ENCODE measurements at places on chromosomes 2 and 18.

DNA sequence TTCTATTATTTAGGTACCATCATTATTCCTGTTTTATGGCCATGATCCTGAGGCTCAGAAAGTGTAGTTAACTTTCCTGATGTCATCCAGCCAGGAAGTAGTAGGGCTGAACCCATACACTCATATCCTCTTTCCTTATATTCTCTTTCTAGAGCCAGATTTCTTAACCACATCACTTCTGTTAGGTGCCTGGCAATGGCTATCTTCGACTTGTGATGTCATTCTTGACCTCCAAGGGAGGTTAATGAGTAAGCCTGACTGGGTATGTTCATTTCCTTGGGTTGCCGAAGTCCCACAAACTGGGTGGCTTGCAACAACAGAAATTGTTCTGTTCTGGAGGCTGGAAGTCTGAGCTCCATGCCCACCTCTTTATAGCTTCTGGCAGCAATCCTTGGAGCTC, 43.4 kb downstream of the ITGB6 start:
- DNase-seq = no peak

GRCh38 chr2:40430776-40431599, 20.9 kb downstream of the SLC8A1 start:
- DNase-seq = no peak

- DNase-seq = no peak
Measured at GRCh38 chr2:150931451-150931850, 330.2 kb downstream of the RBM43 start.

DNA sequence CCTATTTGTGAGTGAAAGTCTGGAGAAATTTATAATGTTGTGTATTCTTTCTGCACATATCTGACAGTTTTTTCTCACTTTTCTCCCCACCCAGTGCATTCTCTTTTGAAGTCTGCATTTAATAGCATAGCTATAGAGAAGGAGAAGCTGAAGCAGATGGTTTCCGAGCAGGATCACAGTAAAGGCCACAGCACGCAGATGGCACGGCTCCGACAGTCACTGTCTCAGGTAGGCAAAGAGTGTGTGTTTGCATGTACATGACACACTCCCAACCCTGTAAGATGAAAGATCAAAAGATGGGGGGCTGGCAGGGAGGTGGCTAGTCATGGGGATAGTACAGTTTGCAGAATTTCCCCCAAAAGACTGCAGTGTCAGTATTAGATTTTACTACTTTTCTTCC, 89.4 kb downstream of the PRKRA start:
- DNase-seq = no peak

DNA sequence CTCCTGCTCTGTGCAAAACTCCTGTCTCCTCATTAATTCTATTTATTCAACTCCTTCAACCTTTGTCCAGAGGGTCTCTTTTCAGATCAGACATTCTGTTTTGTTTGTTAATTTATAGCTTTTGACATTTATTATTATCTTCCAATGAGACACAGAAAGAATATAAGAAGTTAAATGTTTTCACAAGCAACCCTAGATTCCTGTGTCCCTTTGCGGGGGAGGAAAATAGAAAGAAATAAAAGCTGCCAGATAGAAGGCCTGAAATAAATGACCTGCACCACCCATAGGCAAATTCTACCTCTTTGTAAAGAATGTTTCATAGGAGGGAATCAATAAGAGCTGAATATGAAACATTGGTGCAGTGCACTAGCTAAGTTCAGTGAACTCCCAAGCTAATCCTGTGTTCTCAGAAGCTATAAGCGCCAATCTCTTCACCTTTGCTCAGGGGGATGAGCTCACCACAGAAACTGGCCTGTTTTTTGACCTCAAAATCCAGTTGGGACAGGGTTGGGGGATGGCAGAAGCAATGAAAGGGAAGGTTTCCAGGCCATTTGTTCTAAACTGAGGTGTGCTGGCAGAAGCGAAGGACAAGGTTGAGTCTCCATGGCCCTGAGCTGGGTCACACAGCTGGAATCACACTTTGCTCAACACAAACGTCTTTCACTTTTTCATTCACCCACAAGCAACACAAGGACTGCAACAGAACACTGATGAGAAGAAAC, 258.6 kb downstream of the NRXN1 start:
- no peak for DNase-seq

- DNase-seq = peak; percentile 36
Measured at GRCh38 chr2:113167115-113167932, 6.4 kb upstream of the PSD4 start.
